ENCODE measurements at places on chromosomes 2 and 18.
A peak's percentile ranks its signal among the peaks of the same experiment; 100 is the strongest.

- no peak for DNase-seq
Measured at GRCh38 chr2:26697425-26697824, 4.9 kb downstream of the KCNK3 start.

DNA sequence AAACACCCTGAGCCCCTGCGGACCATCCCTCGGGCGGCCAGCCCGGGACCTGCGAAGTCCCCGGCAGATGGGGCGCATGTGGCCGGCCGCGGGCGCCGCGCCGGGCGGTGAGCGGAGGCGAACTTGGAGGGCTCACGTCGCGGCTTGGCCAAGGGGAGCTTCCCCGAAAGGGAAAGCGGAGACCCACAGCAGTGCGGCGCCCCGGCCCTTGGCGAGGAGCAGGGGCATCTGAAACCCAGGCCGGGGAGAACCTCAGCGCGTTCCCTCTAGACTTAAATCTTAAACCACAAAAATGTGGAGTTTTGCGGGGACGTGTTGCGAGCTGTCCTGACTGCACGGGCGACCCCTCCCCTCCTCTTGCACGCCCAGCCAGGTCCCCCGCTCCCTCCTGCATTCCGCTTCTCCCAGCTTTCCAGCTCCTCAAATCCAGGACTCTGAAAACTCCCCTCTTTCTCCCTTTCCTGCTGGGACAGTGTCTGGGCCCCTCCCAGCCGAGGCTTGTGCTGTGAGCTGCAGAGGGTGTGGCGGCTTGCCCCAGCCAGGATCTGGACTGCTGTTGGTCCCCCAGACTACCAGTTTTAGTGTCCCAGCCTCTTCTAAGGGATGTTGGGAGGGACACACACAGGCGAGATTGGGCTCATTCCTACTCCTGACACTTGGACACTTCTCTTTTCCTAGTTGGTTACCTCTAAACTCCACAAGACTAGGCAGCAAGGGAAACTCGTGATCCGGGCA is 1.3 kb downstream of the FMNL2 start:
- no peak for DNase-seq

DNA sequence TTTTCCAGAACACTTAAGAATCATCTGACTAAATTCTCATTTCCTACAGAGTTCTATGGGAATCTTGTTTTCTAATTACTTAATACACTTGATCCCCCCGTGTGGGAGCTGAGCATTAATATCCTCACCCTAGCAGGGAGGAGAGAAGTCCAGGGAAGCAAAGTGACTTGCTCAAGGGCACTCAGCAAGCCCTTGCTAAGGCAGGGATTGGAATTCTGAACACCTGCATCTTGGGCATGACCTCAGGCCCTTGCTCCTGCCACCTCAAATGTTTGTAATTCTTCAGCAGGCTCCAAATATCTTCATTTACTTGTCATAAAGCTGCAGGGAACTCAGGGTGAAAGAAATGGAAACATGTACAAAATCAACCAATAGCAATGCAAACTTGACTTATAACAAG is 162.4 kb downstream of the GPD2 start:
- DNase-seq, result no peak

DNA sequence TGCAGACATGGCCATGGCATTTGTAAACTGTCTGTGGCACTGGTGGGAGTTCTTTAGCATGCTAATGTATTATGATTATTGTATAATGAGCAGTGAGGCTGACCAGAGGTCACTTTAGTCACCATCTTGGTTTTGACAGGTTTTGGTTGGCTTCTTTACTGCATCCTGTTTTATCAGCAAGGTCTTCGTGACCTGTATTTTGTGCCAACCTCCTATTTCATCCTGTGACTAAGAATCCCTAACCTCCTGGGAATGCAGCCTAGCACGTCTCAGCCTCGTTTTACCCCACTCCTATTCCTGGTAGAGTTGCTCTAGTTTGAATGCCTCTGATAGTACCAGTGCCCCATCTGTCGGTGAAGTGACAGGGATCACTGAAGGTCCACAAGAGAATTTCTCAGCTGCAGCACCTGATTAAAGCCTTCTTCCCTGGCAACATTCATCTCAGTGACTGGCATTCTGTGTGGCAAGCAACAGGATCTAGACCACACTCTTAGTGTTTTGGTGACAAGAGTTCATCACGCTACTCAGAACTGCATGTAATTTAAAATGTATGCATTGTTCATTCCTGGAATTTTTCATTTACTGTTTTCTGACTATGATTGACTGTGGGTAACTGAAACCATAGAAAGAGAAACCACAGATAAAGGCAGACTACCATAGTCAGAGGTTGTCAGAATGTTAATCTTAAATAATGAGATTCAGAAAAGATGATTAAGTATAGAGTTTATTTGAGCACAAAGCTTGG is 43.0 kb upstream of the GPR39 start:
- DNase-seq, result peak; percentile 4

GRCh38 chr2:38533180-38533579 is 69.5 kb downstream of the HNRNPLL start:
- peak; percentile 91 for DNase-seq

- DNase-seq, result no peak
Measured at GRCh38 chr18:61743775-61744531, 148.9 kb downstream of the RNF152 start.

- DNase-seq, result no peak
Measured at GRCh38 chr2:172655091-172655837, 80.4 kb upstream of the RAPGEF4 start.

GRCh38 chr18:76412818-76413565 is 82.0 kb downstream of the ZNF516 start:
- DNase-seq, result no peak

DNA sequence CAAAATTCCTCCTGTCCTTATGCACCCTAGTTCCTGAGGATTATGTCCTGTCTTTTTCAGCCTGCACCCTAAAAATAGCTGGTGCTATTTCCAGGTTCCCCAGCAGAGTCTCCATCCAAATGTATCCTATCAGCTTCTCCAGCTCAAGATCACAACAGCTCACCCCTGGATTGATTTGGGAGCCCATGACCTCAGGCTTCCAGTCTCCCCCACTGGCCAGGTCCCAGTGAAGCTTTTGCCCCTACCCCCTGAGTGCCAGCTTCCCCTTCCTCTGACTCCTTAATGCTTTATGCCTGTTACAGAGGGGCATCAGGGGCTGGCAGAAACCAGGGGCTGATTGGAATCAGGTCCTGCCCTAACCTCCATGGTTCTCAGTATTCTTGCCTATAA is 76.9 kb upstream of the DAPL1 start:
- DNase-seq, result no peak

DNA sequence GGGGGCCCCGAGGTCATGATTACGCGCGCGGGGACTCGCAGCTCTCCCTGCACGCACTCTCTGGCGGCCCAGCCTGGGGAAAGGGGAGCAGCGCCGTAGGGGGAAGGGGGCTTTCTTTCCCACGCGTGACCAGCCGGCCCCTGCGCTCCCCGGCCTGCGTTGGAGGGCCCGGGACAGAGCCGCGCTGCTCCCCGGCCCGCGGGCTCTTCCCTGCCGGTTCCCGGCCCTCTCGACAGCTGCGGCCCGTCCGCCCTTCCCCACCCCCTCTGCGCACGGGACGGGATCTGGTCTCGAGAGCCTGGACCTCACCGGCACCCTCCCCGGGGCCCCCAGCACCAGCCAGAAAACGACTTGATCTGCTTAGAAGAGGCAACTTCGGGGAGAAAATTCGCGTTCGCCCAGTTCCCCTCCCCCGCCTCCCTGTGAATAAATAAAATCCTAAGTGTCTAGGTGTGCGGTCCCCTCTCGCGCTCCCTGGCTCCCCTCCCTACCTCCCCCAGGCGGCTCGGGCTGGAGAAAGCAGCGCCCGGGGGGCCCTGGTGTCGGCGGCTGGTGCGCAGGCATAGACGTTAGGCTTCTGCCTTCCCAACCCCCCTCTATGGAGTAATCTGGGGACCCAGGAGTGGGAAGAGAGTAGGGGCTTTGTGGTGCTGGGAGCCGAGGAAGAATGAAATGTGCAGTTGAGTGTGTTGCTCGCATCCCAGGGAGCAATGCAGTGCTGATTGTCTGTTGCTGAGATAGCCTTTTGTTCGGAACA is 803 bp upstream of the FIGN start:
- DNase-seq, result no peak

DNA sequence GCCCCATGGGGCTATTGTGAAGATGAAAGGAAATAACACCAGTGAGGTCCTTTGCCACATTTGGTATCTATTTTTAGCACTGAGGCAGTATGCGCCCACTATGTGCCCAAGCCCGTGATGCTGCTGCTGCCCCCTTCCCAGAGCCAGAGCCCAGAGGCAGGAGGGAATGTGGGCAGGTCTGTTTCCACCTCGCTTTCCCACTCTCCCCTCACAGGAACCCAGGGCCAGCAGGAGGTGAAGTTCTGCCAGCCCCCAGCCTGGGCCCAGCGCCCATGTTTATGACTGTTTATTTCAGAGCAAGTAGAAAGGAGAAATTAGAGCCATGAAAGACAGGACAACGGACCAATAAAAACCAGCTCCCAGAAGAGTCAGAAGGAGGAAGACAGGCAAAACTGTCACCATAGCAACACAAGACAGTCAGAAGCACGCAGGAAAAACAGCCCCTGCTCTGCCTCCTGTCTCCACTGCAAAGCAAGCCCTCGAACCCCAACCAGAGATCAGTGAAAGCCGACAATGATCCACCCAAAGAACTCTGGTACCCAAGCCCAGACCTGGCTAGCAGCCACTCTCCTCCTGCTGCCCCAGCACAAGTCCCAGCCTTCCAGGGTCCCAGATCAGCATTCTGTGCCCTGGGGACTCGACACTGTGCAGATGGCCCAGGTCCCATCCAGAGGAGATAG is 1.4 kb downstream of the CYRIA start:
- peak; percentile 90 for DNase-seq

DNA sequence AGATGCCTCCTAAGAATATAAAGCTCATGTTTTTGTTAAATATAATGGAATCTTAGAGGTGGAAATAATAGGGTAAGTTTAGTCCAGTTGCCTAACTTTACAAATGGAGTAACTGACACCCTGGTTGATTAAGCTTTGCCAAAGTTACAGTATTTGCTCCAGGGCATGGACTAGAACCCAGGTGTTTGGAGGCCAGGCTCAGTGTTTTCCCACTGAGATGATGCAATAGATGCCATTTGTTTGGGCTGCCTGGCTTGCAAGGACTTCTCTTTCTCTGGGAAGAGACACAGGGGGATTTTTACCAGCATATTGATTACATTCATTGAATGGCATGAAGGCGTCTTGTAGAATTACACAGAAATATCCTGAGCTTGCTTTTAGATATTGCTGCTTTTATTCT is 397.8 kb downstream of the SLC4A3 start:
- no peak for DNase-seq

DNA sequence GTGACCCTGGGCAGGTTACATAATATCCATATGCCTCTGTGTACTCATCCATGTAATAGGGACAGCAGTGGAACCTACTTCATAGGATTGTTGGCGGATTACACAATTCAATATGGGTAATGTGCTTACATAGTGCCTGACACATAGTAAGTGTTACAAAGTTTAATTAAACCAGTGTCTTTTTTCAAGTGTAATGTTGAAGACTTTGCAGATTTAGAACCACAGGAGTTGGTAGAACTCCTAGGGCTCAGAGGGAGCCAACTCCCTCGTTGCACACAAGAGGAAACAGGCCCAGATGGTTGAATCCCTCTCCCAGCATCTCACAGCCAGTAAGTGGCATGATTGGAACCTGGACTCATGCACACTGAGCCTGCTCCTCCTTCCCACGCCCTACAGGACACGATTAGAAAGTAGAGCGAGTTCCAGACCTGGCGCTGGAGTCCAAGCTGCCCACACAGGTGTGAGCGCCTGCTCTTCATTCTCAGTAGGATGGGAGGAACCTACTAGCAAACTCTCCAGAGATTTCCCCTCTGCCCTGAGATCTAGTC is 97.8 kb downstream of the VSNL1 start:
- no peak for DNase-seq

GRCh38 chr2:217258170-217258569 is 398.3 kb upstream of the TNP1 start:
- DNase-seq, result no peak

GRCh38 chr2:221374234-221374633 is 197.9 kb downstream of the EPHA4 start:
- no peak for DNase-seq

DNA sequence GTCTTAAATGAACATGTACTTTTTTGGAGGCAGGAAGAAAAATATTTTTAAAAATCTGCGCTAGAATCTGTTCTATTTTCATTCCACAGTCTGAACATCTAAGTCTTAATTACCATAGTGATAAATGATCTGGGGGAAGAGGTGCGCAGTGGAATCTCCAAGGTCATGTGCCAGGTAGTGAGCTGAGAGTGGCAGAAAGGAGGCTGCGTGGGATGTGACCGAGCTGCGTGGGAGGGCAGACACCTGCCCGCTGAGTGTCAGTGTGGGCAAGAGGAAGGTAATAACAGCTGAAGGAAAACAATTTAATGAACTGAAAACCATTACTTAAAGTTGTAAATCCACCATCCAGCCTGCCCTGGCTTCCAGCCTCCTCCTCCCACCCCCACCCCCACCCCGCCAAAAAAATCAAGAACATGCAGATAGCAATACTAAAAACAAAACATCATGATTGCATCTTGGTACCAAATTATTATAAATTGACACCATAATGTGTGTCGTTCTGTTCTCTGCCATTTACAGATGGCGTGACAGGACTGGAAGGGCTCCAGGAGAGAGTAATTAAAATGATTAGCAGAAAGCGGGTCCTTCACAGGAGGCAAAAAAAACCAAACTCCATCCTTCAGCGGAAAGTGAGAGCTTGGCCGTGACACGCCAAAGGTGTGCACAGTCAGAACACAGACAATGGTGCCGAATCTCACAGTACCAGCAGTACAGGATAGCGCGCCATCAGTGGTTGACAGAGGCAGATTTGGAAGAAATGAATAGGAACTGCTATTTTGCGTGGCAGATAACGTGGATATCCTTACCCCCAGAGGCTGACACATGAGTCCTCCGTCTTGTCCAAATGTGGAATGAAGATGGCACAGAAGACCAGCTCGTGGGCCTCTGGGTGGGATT is 11.4 kb upstream of the DTNB start:
- DNase-seq, result no peak

DNA sequence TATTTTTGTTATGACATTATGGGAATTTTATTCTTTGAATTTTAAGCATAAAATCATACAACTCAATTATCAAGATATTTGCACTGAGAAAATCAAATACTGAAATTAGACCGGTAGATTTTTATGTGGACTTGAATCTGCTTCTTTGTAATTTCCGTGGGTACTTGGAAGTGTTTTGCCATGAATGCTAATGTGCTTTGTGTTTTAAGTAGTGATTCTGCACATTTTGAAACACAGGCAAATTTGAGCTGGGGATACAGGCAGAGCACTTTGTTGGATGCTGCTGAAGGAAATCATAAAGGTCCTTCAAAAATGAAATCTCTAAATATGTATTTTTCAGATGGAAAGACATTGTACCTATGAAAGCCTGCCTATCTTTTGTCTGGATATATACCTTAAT is 446.3 kb upstream of the POU3F3 start:
- DNase-seq, result no peak

Measured in MV-4-11 (cell line).